SK-N-MC (cell line): ENCODE measurements at places on chromosomes 5 and 9.

GRCh38 chr5:163755505-163755904, 250.1 kb downstream of the MAT2B start:
- DNase-seq = no peak

- no peak for DNase-seq
These were observed 45.3 kb downstream of the FBXW11 start for GRCh38 chr5:171961117-171961516.

GRCh38 chr5:170439944-170440269, 50.7 kb upstream of the KCNMB1 start:
- no peak for DNase-seq

- no peak for DNase-seq
These were observed 119.5 kb downstream of the TRPM3 start for GRCh38 chr9:71001780-71002386.

DNA sequence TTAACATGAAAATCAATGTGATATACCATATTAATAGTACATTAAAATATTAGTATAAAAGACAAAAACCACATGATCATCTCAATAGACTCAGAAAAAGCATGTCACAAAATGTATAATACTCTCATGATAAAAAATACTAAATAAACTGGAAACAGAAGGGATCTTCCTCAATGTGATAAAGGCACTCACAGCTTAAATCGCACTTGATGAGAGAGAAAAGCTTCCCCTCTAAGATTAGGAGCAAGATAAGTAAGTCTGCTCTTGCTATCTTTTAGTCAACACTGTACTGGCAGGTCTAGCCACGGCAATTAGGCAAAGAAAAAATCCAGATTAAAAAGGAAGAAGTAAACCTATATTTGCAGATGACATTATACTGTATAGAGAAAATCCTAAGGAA, 21.8 kb upstream of the MSH3 start:
- DNase-seq = no peak

DNA sequence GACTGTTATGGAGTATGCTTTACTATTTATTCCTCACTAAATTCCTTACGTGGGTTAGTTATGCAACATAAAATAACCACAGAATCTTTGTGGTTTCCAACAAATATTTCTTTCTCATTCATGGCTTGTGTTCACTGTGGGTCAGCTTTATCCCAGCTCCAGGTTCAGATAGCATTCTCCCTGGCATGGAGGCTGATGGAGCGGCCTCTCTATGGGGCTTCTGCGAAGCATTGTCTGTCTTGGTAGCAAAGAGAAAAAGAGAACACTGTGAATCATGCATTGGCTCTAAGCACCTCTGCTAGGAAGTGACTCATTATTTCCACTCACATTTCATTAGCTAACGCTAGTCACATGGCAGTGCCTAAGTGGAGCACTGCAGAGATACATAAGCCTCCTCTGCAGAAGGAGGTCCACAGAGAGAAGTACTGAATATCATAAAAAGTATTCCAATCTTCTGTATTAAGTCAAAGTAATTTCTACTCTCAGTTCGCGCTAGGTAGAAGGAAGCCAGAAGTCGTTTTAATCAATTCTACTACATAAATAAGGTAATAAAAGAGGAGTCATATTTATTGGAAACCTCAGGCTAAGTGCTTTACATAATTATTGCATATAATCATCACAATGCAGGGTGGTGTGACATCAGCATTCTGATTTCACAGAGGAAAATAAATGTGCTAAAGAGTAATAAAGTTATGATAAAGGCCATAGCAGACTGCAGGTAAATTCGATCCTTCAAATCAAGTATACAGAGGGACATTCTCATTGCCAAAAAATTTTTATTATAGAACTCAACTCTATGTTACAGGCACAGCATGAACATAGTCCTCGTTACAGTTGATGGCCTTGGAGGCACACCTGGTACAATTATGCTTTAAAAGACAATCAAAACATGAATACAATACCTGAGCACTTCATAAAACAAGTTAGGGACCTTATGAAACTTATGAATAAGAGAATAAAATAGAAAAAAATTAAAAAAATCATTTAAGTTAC, 531.1 kb downstream of the CETN3 start:
- DNase-seq = peak; percentile 20

DNA sequence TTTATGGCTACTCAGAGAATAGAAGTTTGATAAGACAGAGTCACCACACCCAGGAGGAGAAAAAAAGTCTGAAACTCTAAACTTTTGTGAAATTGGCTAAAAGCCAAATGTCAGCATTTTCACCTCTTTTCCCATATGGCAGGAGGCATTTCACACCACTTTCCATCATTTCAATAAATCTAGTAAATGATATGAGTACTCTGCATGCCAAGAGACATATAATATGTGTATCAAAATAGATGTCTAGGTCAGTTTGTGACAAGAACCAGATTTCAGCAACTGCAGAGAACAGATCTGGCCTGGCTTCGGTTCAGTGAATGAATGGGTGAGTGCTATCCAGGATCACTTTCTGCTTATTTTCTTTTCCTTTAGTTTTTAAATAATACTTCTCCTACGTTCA, 470.8 kb downstream of the ENC1 start:
- DNase-seq = no peak

GRCh38 chr5:85159395-85159794, 774.7 kb upstream of the EDIL3 start:
- DNase-seq = no peak

DNA sequence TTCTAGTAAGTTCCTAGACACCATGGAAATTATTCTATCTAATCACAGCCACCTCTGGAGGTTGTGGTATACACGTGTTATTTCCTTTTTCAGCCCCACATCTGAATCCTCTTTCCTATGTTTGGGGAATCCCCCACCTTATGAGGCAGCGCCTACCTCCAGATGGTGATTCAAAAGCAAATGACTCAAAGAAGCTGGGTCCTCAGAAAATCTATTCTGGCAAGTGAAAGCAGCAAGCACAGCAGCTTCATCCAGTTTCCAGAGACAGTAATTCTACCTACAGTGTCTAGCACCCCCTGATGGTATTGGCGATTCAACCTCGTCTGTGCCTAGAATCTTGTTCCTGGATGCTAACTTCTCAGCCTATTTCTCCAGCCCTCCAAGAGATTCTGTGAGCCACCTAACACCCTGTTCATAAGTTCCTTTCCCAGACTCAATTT, 43.0 kb downstream of the STRBP start:
- DNase-seq = no peak

DNA sequence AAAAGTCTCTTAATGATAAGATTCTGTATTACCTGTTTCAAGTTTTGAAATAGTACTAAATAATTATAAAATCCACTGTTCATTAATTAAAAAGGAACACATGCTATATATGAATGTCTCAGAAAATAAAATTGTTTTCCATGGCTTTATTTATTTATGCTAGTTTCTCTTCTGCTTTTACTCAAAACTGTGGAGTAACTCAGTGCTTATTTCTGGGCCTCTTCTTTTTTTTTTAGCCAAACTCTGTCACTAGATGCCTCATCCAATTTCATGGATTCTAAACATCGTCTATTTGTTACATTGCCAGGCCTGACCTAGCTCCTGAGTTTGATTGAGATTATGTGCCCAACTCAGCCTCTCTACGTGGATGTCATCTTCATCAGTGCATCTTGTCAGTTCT, 1509.7 kb downstream of the MAT2B start:
- DNase-seq = no peak

GRCh38 chr9:90024823-90025222, 420.0 kb downstream of the GADD45G start:
- DNase-seq = no peak

DNA sequence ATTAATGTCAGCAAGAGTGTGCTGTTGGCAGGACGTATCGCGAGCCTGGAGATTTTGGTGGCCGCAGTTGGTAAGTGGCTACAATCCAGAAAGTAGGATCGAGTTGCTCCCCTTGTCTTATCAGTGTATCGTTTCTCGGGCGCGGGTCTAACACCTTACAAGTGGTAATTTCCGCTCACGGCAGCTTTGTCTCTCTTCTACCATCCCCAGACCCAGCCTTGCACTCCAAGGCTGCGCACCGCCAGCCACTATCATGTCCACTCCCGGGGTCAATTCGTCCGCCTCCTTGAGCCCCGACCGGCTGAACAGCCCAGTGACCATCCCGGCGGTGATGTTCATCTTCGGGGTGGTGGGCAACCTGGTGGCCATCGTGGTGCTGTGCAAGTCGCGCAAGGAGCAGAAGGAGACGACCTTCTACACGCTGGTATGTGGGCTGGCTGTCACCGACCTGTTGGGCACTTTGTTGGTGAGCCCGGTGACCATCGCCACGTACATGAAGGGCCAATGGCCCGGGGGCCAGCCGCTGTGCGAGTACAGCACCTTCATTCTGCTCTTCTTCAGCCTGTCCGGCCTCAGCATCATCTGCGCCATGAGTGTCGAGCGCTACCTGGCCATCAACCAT, 1.1 kb downstream of the PTGER4 start:
- no peak for DNase-seq

DNA sequence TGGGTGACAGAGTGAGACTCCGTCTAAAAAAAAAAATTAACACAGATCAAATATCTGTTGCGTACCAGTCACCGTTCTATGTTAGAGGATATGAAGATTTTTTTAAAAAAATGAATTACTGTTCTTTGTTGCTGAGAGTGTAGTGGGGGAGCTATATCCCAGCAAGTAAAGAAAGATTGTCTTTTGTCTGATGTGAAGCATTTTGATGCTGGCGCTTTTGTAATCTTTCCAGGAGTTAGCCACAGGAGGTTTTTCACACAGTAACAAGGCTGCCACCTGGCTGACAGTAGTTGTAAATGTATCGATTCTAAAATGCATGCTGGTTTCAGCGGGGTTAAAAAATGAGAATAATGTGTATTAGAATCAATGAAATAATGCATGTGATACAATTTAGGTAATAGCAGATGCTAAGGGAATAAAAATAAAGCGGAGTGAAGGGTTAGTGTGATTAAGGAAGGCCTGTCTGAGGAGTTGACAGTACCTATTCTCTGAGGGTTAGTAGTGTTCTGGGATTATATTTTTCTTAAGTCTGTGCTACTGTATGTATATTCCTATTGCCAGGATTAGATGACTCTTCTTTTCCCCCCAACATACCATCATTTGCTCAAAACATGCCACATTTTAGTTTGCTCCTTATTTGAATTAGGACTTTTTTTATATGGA, 3.4 kb downstream of the LMNB1 start:
- no peak for DNase-seq

- no peak for DNase-seq
These were observed 1314.1 kb upstream of the C9orf72 start for GRCh38 chr9:28887188-28887884.

DNA sequence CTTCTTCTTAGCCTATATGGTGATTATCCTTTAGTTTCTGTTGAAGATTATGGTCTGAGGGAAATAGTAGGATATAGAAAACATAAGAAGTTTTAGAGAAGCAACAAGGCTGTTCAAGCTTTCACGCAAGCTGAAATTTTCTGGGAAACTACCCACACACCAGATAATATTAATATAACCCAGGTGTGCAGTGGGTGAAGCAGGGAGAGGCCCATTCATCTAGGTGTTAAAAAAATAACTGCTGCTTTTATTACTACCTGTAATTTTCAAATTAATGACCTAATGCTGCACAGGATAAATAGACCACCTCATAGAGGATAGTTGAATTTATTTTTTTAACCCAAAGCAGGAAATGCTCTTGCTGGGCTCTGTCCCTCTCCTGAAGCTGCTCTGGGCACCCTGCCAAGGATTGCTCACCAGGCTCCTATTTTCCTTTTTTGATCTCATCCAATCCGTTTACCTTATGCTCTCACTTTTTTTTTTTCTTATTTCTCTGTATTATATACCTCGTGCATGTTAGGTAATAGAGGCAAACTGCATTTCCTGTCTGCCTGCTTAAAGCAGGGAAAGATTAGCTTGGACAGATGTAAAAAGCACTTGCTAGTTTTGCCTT, 124.3 kb upstream of the SLC12A2 start:
- peak; percentile 40 for DNase-seq

DNA sequence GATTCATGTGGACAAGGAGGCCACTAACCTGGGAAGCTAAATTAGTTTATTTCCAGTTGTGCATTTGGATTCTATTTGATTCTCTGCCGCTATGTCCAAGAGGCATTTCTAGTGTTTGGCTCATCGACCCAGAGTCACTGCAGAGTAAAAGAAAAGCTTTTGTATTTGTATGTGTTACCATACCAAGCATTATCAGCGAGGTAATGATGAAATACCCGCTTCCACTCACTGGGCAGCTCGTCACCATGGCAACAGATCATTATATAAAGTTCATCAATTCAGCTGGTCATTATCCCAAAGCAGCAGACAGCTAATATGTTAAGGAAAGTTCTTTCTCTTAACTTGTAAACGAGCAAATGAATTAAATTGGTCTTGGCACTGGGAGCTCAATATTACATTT, 380.3 kb downstream of the SEMA5A start:
- no peak for DNase-seq

- no peak for DNase-seq
These were observed 273.2 kb upstream of the MPDZ start for GRCh38 chr9:13552606-13553215.

DNA sequence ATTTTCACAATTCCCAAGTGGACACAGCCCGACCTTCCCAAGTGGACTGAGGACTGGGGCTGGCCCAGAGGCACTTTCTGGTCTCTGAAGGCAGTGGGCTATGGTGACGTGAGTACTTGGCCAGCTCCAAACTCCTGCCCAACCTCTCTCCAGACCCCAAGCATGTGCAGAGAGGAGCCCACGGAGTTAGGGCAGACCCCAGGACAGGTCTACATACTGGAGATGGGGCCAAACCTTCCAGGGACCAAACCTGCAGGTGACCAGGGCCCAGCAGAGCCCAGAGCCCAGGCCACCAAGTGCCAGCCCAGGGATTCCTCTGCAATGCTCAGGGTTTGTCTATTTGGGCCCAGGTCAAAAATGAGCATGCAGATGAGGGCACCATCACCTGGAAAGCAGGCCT, 15.3 kb downstream of the BRD3 start:
- DNase-seq = no peak

GRCh38 chr9:82131072-82131471, 142.5 kb downstream of the SPATA31D1 start:
- no peak for DNase-seq

GRCh38 chr9:29212397-29213387, 1639.4 kb upstream of the C9orf72 start:
- DNase-seq = no peak

GRCh38 chr9:22214021-22214420, 204.9 kb upstream of the CDKN2B start:
- DNase-seq = no peak
